Naive thymus-derived CD4-positive, alpha-beta T cell (primary cell): ENCODE measurements at places on chromosomes 11 and 22. TPM values are rescaled to one million over a fixed set of nuclear protein-coding genes. Genes with fewer than 3 reads are reported as not detected.
A peak's percentile ranks its signal among the peaks of the same experiment; 100 is the strongest.

Gene SEPTIN3
- total RNA-seq = 0.13 TPM

GRCh38 chr22:35634015-35634414, 14.2 kb upstream of the APOL6 start:
- H3K27me3 ChIP-seq = no peaks in the 10 kb centered on the region
- no peak overlapping the region for H3K4me3 ChIP-seq
- H3K4me1 ChIP-seq = no peaks in the 10 kb centered on the region
- no peak for DNase-seq
- no peaks in the 10 kb centered on the region for H3K36me3 ChIP-seq
- H3K27ac ChIP-seq = no peak overlapping the region

Gene MCHR1
- total RNA-seq = not detected

GRCh38 chr11:31487848-31488247, 21.6 kb downstream of the IMMP1L start:
- H3K27me3 ChIP-seq = no peaks in the 10 kb centered on the region
- no peak overlapping the region for H3K27ac ChIP-seq
- H3K4me1 ChIP-seq = no peaks in the 10 kb centered on the region
- peak; percentile 16 for DNase-seq
- H3K4me3 ChIP-seq = no peak overlapping the region

- H3K4me3 ChIP-seq = no peak overlapping the region
- H3K27me3 ChIP-seq = no peaks in the 10 kb centered on the region
- no peak for DNase-seq
- no peaks in the 10 kb centered on the region for H3K36me3 ChIP-seq
- no peak overlapping the region for H3K27ac ChIP-seq
- no peaks in the 10 kb centered on the region for H3K4me1 ChIP-seq
These were observed 115.3 kb upstream of the TTC12 start for GRCh38 chr11:113198972-113199661.
